Activated CD4-positive, alpha-beta memory T cell treated with anti-CD3 and anti-CD28 coated beads, Interleukin-2, amount 10 ng/mL, durations not matched to agents 7 days and 5 days (primary cell): ENCODE measurements at places on chromosomes 4 and X. TPM values are rescaled to one million over a fixed set of nuclear protein-coding genes. Genes with fewer than 3 reads are reported as not detected.

- no peak for DNase-seq
Observed at GRCh38 chrX:41198410-41198809, 113.2 kb downstream of the USP9X start.

- no peak for DNase-seq
Observed at GRCh38 chrX:103276581-103277002, at the start of gene TCEAL5. TCEAL5 (minus strand) TSS chrX:103276750; CDS start chrX:103274563, 2,187 bp downstream.

- no peak for DNase-seq
Observed at GRCh38 chr4:15878011-15878410, 60.5 kb downstream of the FGFBP1 start.

DNA sequence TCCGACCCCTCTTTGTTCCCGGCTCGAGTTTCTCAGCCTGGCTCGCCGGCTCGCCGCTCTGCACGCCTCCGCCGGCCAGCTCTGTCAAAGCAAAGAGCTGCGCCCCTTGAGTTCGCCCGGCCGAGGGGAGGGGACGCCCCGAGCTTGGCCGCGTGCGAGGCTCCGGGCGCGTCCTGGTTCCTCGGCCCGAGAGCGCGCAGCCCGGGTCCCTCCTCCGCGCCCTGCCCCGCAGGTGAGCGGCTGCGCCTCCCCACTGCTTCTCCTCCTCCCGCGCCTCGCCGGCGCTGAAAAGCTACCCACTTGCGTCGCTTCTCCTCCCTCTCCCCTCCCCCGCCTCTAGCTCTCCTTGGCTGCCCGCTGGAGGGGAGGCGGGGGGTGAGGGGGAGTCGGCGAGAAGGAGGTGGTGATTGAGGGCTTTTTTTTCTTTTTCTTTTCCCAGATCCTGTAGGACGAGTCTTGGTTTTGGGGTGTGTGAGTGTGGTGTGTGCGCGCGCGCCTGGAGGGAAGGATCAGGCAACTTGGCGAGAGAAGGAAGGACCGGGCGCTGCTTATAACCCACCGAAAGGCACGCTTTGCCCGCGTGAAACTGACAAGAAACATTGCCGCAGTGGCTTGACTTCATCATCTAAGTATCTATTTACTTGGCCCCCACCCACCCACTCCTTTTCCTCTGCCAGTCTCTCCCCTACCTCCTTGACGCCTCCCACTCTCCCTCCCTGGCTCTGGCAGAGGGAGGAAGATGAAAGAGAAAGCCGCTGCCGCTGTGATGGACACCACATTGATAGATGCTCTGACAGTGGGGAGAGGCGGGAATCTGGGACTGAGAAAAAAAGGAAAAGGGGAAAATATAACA, at the start of gene LEF1:
LEF1 (minus strand) TSS at position 262 of the 853 bp plus-strand sequence. CDS start 1,165 bp downstream, outside the sequence.
- peak; percentile 63 for DNase-seq

GRCh38 chr4:52863324-52863723, 1.2 kb downstream of the RASL11B start:
- no peak for DNase-seq

- DNase-seq: no peak
Observed at GRCh38 chrX:43504394-43504793, 151.7 kb upstream of the MAOA start.

GRCh38 chrX:455199-455598, 68.5 kb upstream of the PPP2R3B start:
- DNase-seq: no peak

DNA sequence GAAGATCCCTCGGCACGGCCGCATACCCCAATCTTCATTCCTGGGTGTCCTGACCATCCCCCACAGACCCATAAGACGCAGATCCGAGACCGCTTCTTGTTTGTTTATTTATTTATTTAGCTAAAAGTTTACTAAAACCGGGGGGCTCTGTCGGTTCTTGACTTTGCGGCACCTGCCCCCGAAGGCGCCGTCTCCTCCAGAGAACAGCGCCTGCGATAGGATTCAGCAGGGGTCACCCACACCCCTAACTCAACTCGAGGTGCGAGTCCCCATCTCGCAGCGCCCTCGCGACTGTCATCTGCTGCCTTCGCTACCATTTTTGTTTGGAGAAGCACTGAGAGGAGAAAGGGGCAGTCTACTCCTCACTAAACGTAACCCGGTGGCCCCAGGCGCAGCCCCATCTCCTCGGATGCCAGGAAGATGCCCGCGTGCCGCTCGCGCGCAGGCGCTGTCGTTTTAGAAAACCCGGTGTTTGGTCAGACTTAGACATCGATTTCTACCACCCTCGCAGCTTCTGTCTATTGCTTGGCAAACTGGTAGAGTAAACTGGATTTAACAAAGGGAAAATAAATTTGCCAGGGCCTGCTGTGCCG, 18.9 kb upstream of the GPR101 start:
- peak; percentile 25 for DNase-seq

DNA sequence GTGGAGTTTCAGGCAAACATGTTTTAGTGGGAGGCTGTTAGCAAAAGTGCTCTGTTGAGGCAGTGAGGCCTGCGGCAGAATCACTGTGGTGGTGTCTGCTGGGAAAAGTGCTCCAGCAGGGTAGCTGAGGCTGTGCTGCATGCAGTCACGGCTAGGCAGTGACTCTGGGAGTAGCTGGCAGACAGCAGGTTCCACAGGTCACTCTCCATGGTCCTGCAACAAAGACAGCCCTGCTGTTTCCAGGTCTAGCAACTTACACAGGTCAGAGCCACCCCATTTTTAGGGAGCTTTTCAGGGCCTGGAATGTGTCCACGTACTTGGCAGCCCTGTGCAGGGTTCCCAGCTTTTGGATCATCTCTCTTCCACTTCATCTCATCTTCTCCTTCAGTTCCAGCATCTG, 184.3 kb downstream of the NAA11 start:
- no peak for DNase-seq

GRCh38 chrX:116246261-116246660, 75.7 kb downstream of the AGTR2 start:
- no peak for DNase-seq

DNA sequence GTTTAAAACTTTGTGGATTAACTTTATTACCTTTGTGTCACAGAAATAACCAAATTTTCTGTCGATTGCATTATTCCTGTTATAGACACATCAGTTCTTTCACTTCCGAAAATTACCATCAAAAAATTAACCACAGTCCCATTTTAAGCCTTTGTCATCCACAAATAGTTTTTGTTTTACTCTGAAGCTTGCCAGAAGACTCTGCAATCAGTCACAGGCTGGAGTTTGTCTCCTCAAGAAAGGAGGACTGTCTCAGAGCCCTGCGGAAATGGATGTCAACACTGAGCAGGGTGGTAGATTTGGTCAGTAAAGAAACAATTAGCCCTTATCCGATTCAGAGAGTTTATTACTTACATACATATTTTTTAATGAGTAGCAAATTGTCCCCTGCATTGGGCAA, 20.1 kb upstream of the TCEAL4 start:
- no peak for DNase-seq

- DNase-seq: no peak
Observed at GRCh38 chr4:156132196-156132595, 178.5 kb upstream of the CTSO start.

DNA sequence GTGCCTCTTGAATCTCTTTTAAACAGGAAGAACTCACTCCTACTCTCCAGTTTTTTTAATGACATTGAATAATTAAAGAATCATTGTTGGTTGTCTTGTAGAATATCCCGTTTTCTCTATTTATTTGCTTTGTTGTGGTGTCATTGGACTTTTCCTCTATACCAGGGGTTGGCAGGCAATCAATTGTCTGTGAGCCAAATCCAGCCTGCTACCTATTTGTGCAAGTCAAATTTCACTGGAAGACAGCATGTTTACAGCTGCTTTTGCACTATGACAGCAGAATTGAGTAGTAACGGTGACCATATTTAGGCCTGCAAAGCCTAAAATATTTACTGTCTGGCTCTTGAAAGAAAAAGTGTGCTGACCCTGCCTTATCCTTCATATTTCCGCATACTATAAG, 34.8 kb downstream of the POLA1 start:
- DNase-seq: no peak

GRCh38 chr4:38077791-38078489, 117.7 kb downstream of the PTTG2 start:
- DNase-seq: no peak

GRCh38 chr4:148951346-148951745, 509.1 kb upstream of the NR3C2 start:
- no peak for DNase-seq

- DNase-seq: no peak
Observed at GRCh38 chr4:139229534-139230039, 50.4 kb downstream of the MGARP start.

DNA sequence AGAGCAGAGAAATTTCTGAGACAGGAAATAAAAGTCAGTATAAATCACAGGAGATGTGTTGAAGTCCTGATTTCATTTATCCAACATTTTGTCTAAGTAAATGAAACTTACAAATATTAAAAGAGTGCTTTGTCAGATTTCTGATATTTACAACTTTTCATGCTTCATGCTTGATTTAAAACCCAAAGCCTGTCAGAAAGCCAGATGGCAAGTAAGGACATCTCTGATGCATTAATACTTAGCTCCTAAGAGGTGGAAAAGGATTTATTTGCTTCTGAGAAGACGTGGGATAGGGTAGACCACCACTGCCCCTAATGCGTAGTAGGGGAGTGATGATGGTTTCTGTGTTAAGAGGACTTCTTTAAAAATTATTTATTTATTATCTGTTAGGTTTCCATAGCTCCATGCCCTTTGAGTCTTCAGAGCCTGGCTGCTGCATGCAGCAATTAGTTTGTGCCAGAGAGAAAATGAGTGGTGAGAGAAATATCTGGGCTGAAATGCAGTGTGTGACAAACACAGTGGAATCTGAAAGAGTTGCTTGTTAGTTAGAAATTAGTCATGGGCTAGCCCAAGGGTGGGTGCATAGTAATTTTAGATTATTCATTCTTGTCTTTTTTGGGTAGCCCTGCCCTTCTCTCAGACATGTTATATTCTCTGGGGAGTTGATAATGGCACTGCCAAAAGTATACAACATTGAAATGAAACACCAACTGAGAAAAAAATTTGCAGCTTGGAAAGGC, 333.8 kb downstream of the C4orf33 start:
- DNase-seq: no peak

The DOK7 gene
- not detected for total RNA-seq

The FOXP3 gene
- total RNA-seq: 19.1 TPM

The SYTL5 gene
- not detected for total RNA-seq

The GRIA2 gene
- not detected for total RNA-seq

The GPR143 gene
- not detected for total RNA-seq

The SEPTIN6 gene
- total RNA-seq: 214 TPM

The ARMCX1 gene
- 0.45 TPM for total RNA-seq
